ENCODE measurements at places on chromosomes 6 and 20.

- DNase-seq: no peak
Measured at GRCh38 chr20:32438331-32438858, 80.3 kb downstream of the ASXL1 start.

GRCh38 chr6:64680446-64680845 lies 1026.6 kb downstream of the EYS start:
- DNase-seq: no peak

DNA sequence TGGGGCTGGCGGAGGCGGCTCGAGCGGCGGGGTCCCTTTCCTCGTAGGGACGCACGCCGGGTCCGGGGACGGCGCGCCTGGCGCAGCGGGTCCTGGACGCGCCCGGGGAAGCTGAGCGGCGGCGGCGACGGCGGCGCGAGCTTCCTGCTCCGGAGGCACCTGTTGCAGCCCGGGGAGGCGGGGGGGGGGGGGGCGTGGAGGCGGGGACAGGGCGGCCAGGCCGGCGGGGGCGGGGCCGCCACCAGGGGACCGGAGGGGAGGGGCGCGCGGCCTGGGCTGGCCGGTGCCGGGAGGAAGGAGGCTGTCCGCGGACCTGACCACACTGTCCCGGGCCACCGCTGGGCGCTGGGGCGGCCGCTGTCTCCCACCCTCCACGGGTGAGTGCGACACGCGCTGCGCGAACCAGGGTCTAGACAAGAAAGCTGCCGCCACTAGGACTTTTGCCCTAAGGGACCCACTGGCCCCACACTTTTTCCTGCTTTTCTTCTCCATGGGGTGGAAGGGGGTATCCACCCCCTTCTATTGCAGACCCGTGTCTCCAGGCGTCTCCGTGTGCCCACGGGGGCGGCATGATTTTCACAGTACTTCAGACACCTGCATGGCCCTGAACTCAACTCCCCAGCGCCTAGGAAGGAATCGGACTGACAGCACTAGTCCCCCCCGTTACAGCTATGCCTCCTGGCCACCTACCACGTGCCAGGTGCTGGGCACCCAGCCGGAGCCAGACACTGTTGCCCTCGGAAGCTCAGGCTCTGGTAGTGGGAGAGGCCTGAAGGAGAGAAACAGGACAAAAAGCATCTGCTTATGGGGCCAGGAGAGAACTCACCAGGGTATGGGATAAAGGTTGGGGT lies at the start of gene NFATC2:
NFATC2 (minus strand) TSS at position 149 of the 851 bp plus-strand sequence. CDS start 220 bp downstream, outside the sequence.
- DNase-seq: no peak

- DNase-seq: no peak
Measured at GRCh38 chr6:167565388-167565787, 240.5 kb downstream of the TTLL2 start.

- no peak for DNase-seq
Measured at GRCh38 chr6:136771306-136771705, 21.0 kb downstream of the MAP3K5 start.

GRCh38 chr6:169292338-169293124 lies 38.9 kb upstream of the THBS2 start:
- DNase-seq: no peak

GRCh38 chr20:50174456-50174855 lies 16.2 kb upstream of the CEBPB start:
- no peak for DNase-seq

DNA sequence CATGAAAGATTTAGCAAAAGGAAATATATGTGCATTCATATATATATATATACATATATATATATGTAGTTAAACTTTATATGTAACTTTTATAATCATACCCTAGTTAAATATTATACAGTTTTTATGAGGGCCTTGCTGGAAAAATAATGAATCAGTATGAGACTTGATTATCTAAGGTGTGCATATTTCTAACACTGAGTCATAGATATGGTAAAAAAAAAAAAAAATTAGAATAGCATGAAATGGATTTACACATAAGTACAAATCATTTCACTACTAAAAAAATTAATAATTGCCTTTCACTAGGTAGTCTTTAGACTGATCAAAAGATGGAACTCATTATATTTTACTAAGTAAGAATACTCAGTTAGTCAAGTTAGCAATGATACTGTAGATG lies 51.3 kb upstream of the DST start:
- no peak for DNase-seq

DNA sequence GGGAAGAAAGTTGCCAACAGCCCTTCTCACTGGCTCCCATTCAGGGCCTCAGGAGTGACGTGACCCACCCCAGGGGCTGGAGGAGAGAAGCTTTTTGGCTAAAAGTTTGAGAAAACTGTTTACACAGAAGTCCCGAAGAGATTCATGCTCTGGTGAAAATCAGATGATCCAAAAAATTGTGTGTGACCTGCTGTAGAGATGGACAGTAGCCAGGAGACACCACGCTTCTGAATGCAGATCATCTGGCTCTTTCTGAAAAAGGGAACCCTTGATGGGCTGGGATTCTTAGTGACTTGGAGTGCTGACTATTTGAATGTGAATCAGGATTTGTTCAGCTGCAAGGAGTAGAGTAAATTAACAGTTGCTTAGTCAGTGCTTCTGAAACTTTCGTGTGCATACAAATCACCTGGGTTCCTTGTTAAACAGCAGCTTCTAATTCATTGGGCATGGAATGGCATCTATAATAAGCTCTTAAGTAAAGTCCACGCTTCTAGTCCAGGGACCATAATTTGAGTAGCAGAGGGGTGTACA lies 265.1 kb downstream of the PREX1 start:
- DNase-seq: no peak

DNA sequence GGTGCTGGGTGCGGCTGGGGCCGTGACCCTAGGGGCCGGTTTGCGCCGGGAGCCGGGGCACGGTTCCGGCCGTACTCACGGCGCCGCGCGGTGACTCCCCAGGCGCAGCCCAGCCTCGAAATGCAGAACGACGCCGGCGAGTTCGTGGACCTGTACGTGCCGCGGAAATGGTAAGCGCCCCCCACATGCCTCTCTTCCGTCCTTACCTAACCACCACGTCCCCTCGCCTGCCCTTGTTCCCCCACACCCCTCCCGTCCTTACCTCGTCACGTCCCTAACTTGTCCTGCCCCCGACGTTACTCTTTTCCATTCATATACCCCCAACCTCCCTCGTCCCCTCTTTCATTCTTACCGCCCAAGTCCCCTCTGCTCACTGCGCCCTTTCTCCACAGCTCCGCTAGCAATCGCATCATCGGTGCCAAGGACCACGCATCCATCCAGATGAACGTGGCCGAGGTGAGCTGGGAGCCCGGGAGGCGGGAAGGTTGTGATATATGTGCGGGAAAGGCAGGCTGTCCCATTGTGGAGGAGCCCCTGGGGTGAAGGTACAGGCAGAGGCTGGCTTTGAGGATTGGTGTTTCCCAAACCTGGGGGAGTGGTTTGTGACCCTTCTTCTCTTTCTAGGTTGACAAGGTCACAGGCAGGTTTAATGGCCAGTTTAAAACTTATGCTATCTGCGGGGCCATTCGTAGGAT lies 463 bp downstream of the RPS21 start:
- no peak for DNase-seq

DNA sequence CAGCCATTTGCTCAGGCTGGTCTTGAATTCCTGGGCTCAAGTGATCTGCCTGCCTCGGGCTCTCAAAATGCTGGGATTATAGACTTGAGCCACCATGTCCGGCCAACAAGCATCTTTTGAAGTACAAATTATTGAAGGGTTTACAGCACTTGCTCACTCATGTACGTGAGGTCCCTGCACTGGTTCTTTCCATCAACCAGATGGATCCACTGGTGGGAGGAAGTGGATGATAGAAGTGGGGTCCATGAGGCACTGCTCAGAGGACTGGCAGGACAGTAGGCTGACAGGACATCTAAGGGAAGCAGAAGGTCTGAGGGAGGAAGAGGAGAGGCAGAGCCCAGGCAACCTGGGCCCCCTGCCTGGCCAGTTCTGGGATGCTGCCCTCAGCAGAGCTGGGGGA lies 109.2 kb upstream of the NXT1 start:
- DNase-seq: no peak

- peak; percentile 82 for DNase-seq
Measured at GRCh38 chr6:6969761-6970223, 138.0 kb upstream of the RREB1 start.

GRCh38 chr20:37437676-37438075 lies 83.4 kb upstream of the NNAT start:
- no peak for DNase-seq

- no peak for DNase-seq
Measured at GRCh38 chr6:147508042-147508865, at the start of gene SAMD5. SAMD5 (plus strand) TSS chr6:147508690; CDS start chr6:147508929, 239 bp downstream.

- no peak for DNase-seq
Measured at GRCh38 chr6:10269814-10270472, 144.9 kb downstream of the TFAP2A start.

GRCh38 chr6:139583420-139583819 lies 209.0 kb upstream of the CITED2 start:
- DNase-seq: no peak

- DNase-seq: no peak
Measured at GRCh38 chr6:159480471-159480870, 212.6 kb downstream of the SOD2 start.

- DNase-seq: no peak
Measured at GRCh38 chr6:157842212-157842611, 19.2 kb downstream of the SNX9 start.

GRCh38 chr6:110852773-110853172 lies 21.8 kb upstream of the AMD1 start:
- no peak for DNase-seq

- no peak for DNase-seq
Measured at GRCh38 chr6:135419162-135419561, 78.4 kb downstream of the AHI1 start.

DNA sequence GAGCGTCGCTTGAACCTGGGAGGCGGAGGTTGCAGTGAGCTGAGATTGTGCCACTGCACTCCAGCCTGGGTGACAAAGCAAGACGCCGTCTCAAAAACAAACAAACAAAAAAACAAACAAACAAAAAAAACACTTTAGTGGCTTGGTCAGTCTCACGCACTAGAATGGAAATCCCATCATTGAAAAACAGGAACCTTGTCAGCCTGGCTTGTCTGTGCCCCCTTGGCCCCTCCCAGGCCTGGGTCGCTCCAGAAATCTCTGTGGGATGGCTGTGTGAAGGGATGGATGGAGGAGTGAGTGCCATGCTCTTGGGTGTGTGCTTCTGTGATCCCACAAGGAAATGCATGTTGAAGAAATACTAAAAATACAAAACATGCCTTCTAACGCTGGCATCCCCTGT lies 20.9 kb upstream of the NAA20 start:
- DNase-seq: no peak

DNA sequence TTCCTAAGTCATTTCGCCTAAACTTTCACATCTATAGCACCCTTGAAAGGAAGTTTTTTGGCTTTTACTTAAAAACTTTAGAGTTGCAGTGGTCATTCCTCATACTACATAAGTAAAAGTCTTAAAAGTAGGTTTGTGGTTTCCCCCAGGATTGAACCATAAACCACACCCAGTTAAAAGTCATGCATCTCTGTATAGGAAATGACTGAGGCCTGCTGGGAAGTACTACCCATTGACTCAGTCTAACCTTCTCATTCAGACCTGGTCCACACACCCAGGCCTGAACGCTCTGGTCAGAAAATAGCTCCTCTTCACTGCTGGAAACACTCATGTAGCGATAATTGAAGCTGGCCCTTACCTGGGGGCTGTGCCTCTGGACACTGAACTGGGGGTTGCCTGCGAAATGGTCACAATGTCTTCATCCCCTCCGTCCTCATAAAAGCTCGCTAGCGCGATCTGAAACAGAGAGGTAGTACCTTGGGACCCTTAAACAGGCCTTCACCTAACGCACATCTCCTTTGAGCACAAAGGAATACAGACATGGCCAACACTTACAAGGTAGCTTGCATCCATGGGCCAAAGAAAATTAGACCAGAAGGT lies 2.6 kb downstream of the NSFL1C start:
- DNase-seq: no peak

GRCh38 chr6:2480267-2480966 lies 235.0 kb upstream of the GMDS start:
- peak; percentile 75 for DNase-seq

DNA sequence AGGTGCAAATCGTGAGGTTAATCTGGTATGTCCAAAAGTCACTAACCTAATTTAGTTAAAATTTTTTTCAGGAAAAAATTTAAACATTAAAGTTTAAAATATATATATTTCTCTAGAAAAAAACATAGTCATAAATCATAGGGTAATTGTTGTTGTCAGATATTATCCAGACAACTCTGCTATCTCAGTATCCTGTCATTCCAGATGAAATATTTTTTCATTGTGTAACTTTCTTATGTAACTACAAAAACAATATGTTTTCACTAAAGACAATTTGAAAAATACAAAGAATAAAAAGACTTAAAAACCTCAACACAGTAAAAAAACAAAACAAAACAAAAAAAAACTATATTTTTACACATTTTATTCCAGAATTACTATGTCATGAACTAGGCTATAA lies 57.6 kb downstream of the TENT5A start:
- DNase-seq: no peak

- DNase-seq: peak; percentile 39
Measured at GRCh38 chr20:5642155-5642981, 107.8 kb upstream of the SHLD1 start.

DNA sequence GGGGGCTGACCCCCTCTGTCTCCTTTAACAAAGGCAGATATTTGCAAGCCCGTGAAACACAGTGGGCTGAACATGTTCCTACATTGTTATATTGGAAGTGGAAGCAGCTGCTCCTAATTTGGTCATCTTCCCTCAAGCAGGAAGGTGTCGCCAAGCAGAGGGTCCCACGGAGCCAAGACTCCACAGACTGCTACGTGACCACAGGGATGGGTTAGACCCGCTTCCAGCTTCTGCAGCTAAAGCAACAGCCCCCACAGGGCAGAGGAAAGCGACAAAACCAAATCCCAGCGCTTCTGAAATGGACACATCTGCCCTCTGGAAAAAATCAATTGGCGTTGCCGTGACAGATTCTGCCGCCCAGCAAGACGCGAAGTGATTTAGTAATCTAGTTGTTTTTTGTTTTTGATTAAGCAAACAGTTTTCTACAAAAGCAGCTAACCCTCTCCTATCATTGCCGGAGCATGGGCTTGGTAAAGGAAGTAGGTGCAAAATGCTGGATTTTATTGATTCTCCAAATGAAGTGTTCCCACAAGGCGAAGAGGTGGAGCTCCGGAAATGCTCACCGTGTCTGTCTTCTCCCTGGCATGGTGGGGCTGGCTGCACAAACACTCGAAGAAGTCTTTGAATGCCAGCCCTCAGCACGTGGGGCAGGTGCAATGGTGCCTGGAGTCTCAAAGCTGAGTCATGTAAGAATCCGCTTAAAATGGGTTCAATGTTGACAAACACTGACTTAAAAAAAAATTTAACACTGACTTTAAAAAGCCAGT lies 79.4 kb upstream of the FRMD1 start:
- peak; percentile 91 for DNase-seq

DNA sequence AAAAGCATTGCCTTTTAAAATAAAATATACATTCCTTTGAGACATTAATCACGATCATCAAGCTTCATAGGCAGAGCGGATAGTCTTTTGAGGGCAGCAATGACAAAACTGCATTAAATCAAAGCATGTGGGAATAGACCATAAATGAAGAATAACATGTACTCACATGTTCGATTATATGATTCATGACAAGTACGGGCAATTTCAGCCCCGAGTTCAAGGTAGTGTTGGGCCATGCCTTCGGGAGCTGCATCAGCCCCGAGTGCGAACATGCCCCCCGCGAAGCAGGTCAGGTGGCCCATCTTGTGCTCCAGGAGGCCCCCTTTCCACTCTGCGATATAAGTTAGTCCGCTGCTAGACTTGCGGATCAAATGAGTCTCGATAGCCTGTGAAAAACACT lies 111.0 kb upstream of the FAM184A start:
- DNase-seq: no peak

GRCh38 chr20:48190757-48191156 lies 405.5 kb upstream of the SULF2 start:
- DNase-seq: no peak
